ENCODE measurements at places on chromosomes 1 and 21. TPM values are rescaled to one million over a fixed set of nuclear protein-coding genes. Genes with fewer than 3 reads are reported as not detected.

BEST4 gene
- 0.98 TPM for total RNA-seq

- DNase-seq, result no peak
- H3K4me3 ChIP-seq, result no peak overlapping the region
- H3K27ac ChIP-seq, result no peak overlapping the region
- no peaks in the 10 kb centered on the region for H3K36me3 ChIP-seq
- H3K27me3 ChIP-seq, result no peaks in the 10 kb centered on the region
- H3K4me1 ChIP-seq, result no peaks in the 10 kb centered on the region
These were observed 142.4 kb downstream of the AK5 start for GRCh38 chr1:77424236-77424635.

- no peak overlapping the region for H3K27ac ChIP-seq
- DNase-seq, result no peak
- no peaks in the 10 kb centered on the region for H3K4me1 ChIP-seq
- H3K36me3 ChIP-seq, result no peaks in the 10 kb centered on the region
- H3K27me3 ChIP-seq, result no peaks in the 10 kb centered on the region
These were observed 55.4 kb downstream of the PROX1 start for GRCh38 chr1:214043167-214043566.

DNA sequence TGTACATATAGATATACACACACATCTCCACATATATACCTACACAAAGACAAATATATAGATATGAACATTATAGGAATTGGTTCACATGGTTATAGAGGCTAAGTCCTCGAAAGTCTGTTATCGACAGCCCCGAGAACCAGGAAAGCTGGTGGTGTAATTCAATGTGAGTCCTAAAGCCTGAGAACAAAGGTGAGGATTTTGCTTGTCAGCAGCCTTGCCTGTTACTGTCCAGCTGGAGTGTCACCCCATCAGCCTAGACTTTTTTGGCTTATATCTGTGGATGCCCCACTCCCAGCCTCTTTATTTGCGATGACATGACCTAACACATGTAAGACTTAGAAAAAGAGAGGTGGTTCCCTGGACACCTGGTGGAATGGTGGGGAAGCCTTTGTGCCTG is 97.0 kb downstream of the GIPC2 start:
- H3K36me3 ChIP-seq, result no peaks in the 10 kb centered on the region
- no peaks in the 10 kb centered on the region for H3K27me3 ChIP-seq
- H3K27ac ChIP-seq, result no peak overlapping the region
- H3K4me3 ChIP-seq, result no peak overlapping the region

MTARC1 gene
- total RNA-seq, result 32.2 TPM
